CD8-positive, alpha-beta memory T cell (primary cell): ENCODE measurements at places on chromosomes 13 and 19.

DNA sequence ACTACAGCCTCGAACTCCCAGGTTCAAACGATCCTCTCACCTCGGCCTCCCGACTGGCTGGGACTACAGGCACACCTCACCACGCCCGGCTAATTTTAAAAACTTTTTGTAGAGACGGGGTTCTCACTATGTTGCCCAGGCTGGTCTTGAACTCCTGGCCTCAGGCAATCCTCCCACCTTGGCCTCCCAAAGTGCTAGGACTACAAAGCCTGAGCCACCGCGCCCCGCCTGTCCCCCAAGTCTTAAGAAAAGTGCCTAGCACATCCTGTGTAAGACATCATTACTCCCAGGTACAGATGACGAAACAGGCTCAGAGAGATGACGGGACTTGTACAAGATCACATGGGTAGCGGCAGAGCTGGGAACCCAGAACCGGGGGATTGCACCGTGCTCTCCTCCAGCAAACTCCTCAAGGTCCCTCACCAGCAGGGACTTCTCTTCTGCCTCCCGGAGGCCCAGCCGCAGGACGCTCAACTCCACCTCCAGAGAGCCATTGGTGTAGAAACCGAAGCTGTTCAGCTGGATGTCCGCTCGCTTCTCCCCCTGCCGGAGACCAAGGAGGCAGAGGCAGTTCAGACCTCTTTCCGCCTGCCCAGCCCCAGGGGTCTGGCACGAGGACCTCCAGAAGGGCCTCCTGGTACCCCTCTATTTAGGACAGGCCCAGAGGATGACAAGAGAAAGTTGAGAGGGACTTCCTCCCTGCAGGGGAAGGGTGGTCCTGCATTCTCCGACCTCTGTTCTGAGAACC is 1.0 kb downstream of the GPR108 start:
- peak; percentile 72 for DNase-seq

- DNase-seq: no peak
Measured at GRCh38 chr13:94308832-94309231, 170.7 kb downstream of the DCT start.

DNA sequence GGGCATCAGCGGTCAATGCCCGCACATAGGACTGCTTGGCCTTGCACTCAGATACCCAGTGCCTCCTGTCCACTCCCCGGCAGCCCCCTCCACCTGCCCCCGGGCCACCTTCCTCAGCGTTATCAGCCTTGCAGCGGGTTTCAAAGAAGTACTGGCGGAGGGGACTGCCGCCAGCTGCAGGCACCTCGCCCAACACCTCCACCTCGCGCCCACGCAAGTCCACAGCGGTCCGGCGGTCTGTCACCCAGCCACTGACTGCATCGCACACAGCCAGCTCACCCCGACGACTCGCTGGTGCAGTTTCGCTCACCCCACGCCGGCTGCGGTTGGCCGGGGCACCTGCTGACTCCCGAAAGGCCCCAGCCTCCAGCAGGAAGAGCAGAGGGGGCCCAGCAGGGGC is 3.2 kb downstream of the NTF4 start:
- DNase-seq: no peak

- peak; percentile 49 for DNase-seq
Measured at GRCh38 chr13:40102854-40103253, 447.4 kb downstream of the COG6 start.

GRCh38 chr19:43596842-43597461 is 557 bp downstream of the ZNF576 start:
- no peak for DNase-seq

- no peak for DNase-seq
Measured at GRCh38 chr19:38759590-38760003, 13.7 kb downstream of the LGALS7 start.

GRCh38 chr19:13868663-13869062 is 8.3 kb upstream of the NANOS3 start:
- no peak for DNase-seq

- no peak for DNase-seq
Measured at GRCh38 chr19:33784432-33784831, 12.2 kb upstream of the KCTD15 start.

GRCh38 chr13:92074658-92075057 is 676.2 kb downstream of the GPC5 start:
- no peak for DNase-seq

DNA sequence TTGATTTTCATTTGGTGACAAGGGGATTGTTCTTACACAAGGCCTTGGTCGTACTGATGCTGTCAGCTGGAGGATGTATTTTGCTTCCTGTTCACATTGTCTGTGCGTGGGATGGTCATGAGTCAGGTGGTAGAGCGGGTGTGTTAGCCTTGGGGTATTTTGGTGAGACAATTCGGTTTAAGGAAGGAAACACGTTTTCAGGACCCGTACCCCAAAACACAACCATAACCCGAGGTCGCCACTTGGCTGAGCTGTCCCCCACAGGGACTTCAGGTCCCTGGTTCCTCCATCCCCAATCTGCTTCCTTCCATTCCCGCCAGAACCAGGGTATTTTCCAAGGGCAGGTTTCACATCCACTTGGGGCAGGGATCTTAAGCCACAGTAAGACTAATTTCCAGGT is 15.0 kb downstream of the MYO9B start:
- DNase-seq: no peak

DNA sequence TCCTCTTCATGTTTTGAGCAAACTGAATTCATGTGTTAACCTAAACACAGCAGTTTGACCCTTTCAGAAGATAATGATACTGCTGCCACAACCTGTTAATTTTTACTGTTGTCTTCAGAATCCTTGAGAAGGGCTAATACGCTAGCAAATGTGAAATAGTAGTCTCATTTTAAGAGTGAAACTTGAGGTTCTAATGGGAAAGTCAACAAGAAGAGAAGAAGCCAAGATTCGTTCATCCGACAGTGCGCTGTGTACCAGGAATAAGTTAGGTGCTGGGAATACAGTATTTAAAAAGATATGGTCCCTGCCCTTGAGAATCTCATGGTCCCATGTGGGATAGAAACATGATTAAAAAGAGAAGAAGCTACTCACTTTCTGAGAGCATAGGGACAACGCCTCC is 134.4 kb downstream of the KL start:
- DNase-seq: no peak

GRCh38 chr13:98523455-98524102 is 53.3 kb downstream of the STK24 start:
- DNase-seq: no peak

DNA sequence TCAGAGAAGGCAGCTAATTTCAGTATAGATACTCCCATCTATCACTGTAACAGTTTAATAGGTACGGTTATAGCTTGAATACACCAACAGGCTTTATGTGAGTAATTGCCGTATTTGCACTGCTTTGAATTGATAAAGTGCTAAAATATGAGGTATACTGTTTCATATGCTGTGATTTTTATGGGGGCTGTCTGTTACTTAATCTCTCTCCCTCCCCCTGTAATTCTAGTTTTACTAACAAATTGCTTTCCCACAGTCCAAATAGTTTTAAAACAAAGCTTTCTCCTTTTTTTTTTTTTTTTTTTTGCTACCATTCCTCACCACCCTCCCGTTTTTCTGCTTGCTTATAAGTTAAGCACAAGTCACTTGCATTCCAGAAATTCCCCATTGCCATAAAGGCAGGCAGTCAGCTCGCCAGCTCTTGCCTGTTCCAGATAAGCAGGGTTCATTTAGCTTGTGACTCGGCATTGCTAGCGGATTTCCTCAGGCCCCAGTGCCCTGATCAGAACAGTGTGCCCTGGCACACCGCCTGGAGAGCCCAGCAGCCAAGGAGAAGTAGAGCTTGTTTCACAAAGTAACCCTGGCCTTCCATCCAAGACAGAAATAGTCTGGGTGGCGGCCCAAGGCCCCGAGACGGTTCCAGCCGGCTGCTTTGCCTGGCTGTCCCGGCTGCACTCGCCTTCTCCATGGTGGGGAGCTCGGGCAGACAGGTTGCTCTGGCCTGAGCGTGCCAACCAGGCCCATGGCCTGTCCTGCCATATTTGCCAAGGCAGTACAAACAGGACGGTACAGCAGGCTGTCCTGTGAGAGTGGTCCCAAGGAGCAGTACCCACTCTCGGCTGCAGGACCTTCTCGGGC is 43.5 kb upstream of the NPAS1 start:
- DNase-seq: no peak

GRCh38 chr19:46609511-46610412 is 8.6 kb downstream of the CALM3 start:
- DNase-seq: no peak

- DNase-seq: no peak
Measured at GRCh38 chr19:33386361-33386858, 12.9 kb downstream of the CEBPG start.

DNA sequence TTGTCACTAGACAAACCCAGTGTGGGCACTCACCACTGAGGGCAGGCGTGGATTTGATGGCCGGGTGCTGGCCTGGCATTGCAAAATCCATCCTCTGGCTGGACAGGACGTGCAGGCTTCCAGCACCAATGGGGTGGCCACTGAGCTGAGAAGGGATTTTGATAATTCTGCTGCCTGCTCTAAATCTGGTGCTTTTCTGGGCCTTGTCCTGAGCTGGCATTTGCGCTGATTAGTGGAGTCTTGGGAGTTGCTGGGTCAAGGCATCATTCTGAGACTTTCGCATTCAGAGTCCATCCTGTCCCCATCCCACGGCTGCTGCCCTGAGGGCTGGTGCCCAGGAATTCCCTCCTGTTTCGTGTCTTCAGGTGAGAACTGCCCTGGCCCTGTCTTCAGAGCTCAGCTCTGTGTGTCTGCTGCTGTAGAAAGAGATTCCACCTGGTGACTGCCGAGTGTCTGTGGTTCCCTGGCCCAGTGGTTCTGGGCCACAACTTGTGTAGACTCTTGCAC is 65.9 kb upstream of the MCF2L start:
- DNase-seq: no peak

- no peak for DNase-seq
Measured at GRCh38 chr19:54873990-54874389, at the start of gene FCAR. FCAR (plus strand) TSS chr19:54874235; CDS start chr19:54874290, 55 bp downstream.

DNA sequence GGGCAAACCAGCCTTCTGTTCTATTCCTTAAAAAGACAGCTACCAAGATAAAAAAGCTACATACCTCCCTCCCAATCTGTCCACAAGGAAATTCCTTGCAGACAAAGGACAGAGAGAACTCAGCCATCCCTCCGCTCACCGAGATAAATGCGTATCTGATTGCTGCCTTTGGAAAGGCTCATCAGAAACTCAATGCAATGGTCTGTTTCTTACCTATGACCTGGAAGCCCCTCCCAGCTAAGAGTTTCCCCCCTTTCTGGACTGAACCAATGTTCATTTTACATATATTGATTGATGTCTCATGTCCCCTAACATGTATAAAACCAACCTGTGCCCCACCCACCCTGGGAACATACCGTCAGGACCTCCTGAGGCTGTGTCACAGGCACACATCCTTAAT is 11.6 kb downstream of the BTBD2 start:
- no peak for DNase-seq

DNA sequence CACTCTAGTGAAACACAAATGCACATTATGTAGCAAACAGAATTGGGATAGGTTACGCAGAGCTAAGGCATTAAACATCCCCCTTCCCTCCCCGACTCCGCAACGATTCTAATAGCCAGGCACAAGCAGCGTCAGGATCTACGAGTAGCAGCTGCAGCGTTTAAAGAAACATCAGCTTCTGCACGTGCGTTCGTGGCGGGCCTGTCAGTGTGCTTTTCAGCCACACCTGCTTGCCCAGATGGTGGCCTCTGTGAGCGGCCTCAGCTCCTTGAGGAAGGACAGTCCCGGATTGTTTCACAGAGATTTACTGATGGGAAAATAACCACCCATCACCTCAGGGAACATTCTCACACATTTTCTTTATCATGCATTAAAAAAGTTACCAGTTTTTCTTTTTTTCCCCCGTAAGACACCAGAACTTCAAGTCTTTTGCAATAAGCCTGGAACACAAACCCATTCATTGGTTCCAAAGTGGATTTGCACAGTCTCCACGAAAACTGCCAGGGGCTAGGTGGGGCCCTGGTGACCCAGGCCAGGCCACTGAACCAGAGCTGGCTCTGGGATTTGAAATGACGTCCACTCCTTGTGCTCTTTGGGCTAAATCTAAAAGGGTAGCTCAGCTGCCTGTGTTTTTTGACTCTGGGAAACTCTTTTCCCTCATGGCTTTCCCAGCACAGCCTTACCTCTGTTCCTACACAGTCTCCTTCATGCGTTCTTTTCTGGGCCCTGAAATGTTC is 325.5 kb downstream of the KCNRG start:
- no peak for DNase-seq

DNA sequence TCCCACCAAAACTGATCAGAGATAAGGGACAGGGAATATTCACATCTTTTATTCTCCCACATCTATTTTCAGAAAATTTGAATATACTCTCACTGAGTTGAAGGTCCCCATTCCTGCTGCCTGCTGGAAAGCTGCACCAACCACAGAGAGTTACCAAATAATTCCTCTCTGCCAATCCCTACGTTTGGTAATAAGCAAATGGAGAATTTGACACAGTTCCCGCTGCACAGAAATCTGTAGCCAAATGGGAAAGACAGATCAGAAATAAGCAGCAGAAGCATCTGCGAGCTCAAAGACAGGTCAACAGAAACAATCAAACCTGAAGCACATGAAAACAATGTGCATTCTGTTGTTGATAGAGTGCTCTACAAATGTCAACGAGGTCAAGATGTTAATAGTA is 9.9 kb downstream of the ZNF112 start:
- no peak for DNase-seq

DNA sequence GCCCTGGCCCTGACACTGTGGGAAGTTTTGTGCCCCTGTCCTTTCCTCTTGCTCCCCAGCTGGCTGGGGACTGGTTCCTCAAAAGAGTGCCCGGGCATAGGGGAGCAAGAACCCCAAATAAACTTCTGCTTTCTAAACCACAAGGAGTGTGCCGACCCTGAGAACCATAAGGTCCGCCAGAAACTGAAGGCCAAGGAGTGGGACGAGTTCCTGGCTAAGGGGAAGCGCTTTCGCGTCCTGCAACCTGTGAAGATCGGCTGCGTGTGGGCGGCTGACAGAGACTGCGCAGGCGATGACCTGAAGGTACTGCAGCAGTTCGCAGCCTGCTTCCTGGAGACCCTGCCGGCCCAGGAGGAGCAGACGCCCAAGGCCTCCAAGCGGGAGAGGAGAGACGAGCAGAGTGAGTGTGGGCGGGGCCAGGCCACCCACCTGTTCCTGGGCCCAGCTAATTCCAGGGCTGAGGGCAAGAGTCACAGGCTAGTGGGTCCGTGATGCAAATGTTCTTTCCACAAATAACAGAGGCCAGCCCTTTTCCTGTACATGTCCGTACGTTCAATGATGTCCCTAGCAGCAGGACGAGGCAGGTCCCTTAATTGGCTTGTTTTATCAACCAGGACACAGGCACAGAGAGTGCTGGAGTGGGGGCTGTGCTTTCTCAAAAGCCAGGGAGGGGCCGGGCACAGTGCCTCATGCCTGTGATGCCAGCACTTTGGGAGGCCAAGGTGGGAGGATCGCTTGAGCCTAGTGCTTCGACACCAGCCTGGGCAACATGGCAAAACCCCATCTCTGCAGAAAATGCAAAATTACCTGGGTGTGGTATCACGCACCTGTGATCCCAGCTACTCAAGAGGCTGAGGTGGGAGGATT is 25.6 kb downstream of the UBXN6 start:
- no peak for DNase-seq

- DNase-seq: no peak
Measured at GRCh38 chr19:14550201-14550754, 20.9 kb downstream of the TECR start.
